Large intestine (tissue), 12 donors: ENCODE measurements at places on chromosomes 16 and 17. TPM values are rescaled to one million over a fixed set of nuclear protein-coding genes. Genes with fewer than 3 reads are reported as not detected.

Gene FOXC2
- polyA plus RNA-seq, result 0.96 TPM

Gene ABCC12
- not detected for polyA plus RNA-seq

Gene TMEM204
- polyA plus RNA-seq, result 9.4 TPM

Gene P2RX1
- 97.1 TPM for polyA plus RNA-seq

Gene MT1F
- polyA plus RNA-seq, result 77.0 TPM

Gene CAMKK1
- polyA plus RNA-seq, result 15.4 TPM

Gene CCL5
- 8.3 TPM for polyA plus RNA-seq

Gene OR1D5
- polyA plus RNA-seq, result not detected

Gene RPS6KB1
- polyA plus RNA-seq, result 25.4 TPM

Gene AURKB
- polyA plus RNA-seq, result 22.6 TPM

Gene CD7
- 8.6 TPM for polyA plus RNA-seq

Gene HIC1
- polyA plus RNA-seq, result 15.9 TPM

DNA sequence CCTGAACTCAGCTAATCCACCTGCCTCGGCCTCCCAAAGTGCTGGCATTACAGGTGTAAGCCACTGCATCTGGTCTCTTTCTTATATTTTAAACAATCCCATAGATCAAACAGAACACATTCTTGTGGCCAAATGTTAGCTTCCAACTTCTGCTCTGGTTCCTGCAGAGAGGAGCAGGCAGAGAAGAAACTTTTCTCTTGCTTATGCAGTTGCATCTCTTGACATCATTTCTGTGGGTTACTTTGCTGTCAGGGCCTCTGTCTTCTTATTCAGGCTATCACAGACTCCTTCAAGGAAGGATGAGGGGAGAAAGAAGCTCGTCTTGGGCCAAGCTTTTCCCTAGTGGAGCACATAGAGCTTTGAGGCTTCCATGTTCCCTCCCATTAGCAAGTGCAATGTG is 7.8 kb downstream of the HSD17B2 start:
- DNase-seq, result no peak

DNA sequence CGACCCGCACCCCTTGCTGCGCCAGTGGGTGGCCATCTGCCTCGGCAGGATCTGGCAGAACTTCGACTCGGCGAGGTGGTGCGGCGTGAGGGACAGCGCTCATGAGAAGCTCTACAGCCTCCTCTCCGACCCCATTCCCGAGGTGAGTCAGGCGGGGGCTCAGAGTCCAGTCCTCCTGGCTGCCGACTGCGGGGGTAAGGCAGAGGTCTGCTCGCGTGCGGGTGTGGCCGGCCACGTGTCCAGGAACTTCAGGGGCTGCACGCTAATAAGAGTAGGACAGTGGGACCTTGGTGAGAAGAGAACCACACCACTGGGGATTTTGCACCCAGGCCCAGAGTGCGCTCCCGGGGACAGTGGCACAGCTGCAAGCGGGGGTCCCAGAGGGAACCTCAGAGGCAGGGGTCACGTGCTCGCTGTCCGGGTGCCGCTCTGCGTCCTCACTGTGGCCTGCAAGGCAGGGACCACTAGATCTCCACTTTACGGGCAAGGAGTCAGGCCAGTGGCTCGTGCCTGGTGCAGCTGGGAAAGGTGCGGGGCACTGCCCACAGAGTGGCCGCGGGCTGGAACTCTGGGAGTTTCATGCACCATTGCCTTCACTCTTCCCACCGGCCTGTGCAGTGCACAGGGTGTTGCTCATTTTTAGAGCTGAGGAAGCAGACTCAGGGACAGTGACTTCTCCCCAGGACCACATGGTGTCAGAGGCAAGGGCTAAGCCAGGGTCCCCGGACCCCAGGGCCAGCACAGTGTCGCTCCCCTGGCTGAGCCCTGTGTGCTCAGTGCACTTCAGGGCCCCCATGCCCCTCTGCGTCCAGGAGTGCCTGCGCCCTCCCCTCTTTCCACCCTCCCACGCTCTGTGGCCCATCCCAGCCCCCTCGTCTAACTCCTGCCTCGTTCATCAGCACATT is 107.6 kb upstream of the CHMP6 start:
- no peak for DNase-seq

DNA sequence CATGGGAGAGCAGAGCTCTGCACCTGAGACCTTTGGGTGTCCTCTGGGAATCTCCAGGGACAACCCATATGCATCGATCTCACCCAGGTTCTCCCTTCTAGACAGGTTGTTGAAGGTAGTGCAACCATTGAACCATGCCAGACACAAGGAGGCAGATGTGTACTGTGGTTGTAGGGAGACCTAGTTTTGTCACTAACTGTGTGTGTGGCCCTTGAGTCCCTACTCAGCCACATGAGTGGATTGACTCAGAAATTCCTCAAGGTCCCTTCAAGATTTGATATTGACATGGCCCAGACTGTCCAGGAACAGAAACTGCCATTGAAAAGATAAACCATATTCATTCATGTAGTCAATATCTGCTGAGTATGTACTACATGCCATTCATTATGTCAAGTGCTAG is 396.4 kb upstream of the CCL2 start:
- no peak for DNase-seq

- no peak for DNase-seq
Measured at GRCh38 chr17:74271281-74271680, 2.8 kb upstream of the DNAI2 start.

DNA sequence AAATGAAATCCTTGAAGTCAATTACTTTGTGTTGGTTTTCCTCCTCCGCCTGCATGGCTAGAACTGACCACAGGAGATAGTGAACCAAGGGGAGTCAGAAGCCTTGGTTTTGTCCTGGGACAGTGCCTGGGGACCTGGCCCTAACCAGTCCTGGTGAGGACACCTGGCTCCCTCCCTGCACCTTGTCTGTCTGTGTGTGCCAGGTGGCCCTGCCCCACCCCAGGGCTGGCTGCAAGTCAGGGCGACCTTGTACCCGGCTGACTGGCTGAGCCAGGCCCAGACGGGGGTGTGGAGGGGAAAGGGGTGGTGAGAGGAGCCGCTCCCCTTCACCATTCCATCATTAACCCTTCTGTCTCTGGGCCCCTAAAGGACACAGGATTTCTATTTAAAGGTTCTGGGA is 3.4 kb downstream of the RAPGEFL1 start:
- peak; percentile 92 for DNase-seq

GRCh38 chr16:48113001-48113400 is 42.8 kb downstream of the ABCC12 start:
- DNase-seq, result no peak

DNA sequence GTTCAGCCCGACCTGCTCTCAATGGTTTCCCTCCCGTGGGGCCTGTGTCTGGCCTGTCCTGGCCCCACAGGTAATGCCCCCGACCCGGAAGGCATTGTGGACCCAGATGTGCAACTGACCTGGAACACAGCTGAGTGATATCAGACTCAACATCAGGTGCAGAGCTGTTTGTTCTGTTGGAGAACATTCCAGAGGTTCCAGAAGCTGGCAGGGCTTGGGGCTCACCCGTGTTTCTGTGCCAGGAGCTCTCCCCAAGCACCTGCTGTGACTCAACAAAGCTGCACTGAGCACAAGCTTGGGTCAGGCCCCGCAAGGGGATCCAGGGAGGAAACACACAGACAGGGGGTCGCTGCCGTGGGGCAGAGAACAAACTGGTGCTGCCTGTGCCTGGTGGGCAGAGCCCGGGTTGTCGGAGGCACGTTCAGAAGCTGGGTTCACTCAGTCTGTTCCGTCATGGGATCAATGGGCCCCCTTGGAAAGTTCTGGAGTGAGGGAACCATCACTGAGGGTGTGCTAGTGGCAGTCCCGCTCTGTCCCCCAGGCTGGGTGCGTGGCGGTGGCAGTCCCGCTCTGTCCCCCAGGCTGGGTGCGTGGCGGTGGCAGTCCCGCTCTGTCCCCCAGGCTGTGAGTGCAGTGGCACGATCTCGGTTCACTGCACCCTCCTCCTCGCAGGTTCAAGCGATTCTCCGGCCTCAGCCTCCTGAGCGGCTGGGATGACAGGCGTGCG is 22.1 kb downstream of the HS3ST6 start:
- peak; percentile 34 for DNase-seq

DNA sequence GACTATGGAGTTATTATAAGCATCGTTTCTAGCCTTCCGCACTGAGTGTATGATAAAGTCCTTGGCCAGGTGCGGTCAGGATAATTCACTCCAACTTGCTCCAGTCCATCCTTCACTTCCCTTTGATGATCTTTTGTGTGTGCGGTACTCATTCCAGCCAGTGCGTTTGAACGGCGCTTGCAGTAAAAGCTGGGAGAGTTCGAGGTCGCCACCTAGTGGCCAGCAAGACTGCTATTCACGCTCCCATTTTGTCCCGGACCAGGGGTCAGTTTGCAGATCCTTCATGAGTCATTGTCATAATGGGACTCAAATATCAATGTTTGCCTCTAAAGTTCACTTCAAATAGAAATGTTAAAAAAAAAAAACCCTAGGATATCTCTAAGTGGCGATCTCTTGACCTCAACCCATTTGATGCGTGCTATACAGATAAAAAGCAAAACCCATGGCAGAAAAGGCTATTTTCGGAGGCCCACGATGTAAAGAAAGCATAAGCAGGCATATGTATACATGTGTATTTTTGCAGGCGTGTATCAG is 417.1 kb downstream of the TMEM114 start:
- DNase-seq, result peak; percentile 84

- DNase-seq, result no peak
Measured at GRCh38 chr16:9279291-9280068, 188.0 kb downstream of the HAPSTR1 start.

DNA sequence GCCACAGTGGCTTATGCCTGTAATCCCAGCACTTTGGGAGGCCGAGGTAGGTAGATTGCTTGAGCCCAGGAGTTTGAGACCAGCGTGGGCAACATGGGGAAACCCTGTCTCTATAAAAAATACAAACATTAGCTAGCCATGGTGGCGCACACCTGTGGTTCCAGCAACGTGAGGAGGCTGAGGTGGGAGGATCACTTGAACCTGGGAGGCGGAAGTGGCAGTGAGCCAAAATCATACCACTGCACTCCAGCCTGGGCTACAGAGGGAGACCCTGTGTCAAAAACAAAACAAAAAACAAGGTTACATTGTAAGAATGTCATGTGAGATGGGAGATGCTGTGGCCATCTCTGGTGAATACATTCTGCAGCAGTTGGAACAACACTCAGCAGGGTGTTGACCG is 13.5 kb downstream of the DUSP14 start:
- no peak for DNase-seq

DNA sequence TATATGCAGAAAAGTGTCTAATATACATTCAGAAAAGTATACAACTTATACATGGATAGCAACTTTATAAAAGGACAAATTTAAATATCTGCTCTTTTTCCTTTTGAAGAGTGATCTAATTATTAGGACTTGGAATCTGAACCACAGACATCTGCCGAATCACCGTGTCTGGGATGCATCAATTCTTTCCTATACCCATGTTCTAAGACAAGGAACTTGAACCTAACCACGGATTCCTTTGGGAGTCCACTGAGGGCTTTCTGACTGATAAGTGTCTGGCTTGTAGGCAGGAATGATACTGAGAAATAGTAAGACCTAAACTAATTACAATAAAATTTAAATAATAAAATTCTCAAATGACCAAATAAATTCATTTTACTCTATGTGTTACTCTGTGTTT is 54.2 kb downstream of the NDEL1 start:
- DNase-seq, result no peak

DNA sequence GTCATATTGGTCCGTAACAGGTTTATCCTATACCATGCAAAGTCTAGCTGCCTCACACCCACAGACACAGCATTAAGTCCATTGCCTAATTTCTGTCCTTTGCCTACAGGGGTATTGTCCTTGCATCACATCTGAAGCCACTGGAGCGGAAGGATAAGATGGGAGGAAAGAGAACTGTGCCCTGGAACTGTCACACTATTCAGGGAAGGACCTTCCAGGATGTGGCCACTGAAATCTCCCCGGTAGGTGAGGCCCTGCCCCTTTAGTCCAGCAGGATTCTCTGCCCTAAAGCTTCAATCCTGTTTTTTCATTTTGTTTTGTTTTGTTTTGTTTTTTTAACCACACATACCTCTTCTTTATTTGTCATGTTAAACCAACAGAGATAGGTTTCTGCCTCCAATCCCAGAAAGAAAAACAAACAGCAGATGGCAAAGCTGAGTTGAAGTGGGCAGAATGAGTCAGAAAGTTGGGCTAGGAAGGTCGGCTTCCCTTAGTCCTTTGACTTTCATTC is 2.2 kb upstream of the EFTUD2 start:
- no peak for DNase-seq

DNA sequence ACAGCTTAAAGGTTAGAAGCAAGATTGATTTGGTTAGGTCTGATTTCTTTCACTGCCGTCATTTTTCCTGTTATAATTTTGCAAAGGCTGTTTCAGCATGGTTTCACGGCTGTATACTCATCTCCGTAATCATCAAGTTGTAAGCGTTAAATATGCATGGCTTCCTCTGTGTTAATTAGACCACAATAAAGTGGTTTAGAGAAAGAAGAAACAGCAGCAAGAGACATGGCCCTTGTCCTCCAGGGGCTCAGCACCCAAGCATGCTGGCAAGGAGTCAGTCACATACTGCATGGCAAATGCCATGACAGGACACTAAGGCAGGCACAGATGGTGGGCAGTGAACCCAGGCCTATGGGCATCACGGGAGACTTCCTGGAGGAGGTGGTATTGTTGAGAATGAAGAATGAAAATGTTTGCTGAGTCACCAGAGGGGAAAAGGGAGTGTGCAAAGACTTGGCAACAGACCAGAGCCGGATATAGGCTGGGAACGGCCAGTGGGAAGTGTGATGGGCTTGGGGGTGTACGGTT is 61.4 kb upstream of the PLCG2 start:
- no peak for DNase-seq

- DNase-seq, result peak; percentile 7
Measured at GRCh38 chr17:59001158-59001814, 105.4 kb downstream of the TRIM37 start.

DNA sequence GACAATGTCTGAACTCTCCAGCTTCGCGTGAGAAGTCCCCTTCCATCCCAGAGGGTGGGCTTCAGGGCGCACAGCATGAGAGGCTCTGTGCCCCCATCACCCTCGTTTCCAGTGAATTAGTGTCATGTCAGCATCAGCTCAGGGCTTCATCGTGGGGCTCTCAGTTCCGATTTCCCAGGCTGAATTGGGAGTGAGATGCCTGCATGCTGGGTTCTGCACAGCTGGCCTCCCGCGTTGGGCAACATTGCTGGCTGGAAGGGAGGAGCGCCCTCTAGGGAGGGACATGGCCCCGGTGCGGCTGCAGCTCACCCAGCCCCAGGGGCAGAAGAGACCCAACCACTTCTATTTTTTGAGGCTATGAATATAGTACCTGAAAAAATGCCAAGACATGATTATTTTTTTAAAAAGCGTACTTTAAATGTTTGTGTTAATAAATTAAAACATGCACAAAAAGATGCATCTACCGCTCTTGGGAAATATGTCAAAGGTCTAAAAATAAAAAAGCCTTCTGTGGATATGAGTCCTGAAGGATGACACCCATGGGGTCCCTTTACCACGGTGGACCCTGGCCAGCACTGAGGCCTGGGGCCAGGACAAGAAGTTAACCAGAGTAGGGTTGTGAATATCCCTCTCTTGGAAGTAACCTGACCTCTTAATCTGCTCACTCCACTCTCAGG is 10.5 kb upstream of the ITGAD start:
- peak; percentile 37 for DNase-seq

GRCh38 chr16:2854700-2855309 is 3.2 kb downstream of the PRSS22 start:
- no peak for DNase-seq

- DNase-seq, result no peak
Measured at GRCh38 chr17:10196941-10197340, 1.5 kb downstream of the GAS7 start.

- no peak for DNase-seq
Measured at GRCh38 chr17:62094175-62094574, 29.1 kb upstream of the MED13 start.

- peak; percentile 93 for DNase-seq
Measured at GRCh38 chr16:4011940-4012629, 104.2 kb downstream of the ADCY9 start.

- DNase-seq, result peak; percentile 89
Measured at GRCh38 chr17:4365103-4365627, 1.3 kb downstream of the UBE2G1 start.
